ENCODE measurements at places on chromosomes 2 and 18. TPM values are rescaled to one million over a fixed set of nuclear protein-coding genes. Genes with fewer than 3 reads are reported as not detected.

GRCh38 chr2:124323321-124323720 lies 298.2 kb downstream of the CNTNAP5 start:
- DNase-seq: no peak

LYPD6 gene
- total RNA-seq: 0.09 TPM

- no peak for DNase-seq
Observed at GRCh38 chr18:24695168-24695567, 234.7 kb downstream of the HRH4 start.

GRCh38 chr2:126275098-126275497 lies 380.9 kb upstream of the GYPC start:
- no peak for DNase-seq

DNA sequence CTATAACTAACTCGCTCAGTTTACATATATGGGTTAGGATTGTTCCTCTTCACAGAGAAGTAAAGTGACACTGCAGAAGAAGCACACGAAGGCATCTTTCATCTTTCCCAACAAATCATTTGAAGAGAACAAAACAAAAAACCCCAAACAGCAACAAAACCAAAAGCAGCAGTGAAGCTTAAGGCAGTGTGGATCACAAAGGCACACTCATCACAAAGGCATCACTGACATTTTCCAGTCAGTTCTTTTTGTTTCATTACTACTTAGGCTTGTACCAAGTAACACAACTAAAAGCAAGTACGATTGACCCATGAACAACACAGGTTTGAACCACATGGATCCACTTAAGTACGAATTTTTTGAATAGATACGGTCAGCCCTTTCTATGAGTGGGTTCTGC lies 75.7 kb downstream of the RNF152 start:
- DNase-seq: no peak

DNA sequence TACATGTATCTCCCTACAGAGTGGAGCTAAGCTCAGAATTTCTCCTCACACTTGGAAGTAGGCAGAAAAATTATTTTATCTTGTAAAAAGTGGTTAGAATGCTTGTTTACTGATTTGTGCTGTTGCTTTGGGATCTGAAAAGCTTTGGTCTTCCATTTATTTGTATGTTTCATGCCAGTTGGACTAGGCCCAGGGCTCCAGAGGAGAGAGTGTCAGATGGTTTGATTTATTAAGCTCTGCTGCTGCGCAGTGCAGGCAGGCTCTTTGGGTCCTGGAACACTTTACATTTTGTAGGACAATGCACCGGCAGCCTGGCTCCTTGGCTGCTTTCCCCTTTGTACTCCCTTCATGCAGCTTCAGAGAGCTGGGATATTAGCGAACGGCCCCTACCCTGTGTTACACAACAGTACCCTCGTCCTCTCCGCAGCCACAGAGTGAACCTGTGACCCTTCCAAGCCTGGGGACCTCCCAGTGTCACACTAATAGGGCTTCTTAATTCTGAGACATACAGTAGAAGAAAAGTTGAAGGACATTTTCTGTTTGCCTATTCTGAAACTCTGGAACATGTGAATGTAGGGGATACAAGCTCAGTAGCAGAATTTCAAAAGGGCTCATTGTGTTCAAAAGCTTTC lies 56.7 kb upstream of the EML6 start:
- no peak for DNase-seq

DNA sequence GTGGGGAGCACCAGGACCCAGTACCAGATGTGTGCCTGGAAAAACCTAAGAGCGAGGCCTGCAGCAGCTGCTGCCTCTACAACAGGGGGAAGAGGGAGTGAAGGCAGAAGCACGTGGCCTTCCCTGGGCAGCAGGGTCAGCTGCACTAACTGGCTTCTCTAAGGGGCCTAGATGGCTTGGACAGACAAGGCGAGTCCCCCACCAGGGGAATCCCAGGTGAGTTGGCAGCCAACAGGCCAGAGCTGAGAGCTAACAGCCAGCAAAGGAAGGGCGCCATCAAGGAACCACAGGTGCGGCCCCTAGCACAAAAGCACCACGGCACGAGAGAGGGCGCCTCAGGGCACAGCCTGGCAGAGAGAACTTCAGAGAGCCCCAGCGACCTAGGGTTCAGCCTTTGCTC lies 19.8 kb upstream of the MAL start:
- no peak for DNase-seq

GRCh38 chr2:75424936-75425619 lies 135.7 kb downstream of the EVA1A start:
- DNase-seq: no peak

DNA sequence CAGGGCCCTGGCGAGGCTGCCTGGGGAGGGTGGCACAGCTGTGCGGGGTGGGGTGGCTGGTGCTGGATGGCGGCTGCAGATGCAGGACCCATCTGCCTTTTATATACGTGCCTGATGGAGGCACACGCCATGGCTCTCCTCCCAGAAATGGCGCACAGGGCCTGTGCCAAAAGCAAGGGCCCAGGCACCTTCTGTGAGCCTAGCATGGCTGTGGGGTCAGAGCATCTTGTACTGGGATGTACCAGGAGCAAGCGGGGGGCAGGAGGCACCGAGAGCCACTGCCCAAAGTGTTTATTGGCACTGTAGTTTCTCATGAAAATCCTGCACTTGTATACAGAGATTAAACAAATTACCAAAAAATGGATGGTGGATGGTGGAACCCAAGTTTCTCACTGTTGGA lies 724.1 kb downstream of the GALR1 start:
- DNase-seq: no peak

NEB gene
- 13.2 TPM for total RNA-seq

- DNase-seq: no peak
Observed at GRCh38 chr2:86044045-86044444, 61.6 kb downstream of the POLR1A start.

DNA sequence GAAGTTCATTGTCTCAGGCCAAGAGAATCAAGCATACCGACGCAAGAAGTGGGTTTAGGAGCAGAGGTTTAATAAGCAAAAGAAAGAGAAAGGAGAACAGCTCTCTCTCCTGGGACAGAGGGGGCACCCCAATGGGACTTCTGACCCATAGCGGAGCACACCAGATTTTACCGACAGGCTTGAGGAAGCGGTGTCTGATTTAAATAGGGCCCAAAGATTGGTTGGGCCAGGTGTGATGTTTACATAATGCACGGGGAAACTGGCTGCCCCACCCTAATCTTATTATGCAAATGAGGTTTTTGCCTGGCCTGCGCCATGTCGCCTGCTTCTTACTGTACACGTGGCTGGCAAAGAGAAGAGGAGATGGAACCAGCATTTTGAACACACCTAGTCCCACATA lies 106.2 kb downstream of the MREG start:
- no peak for DNase-seq

TSN gene
- total RNA-seq: 27.7 TPM

GRCh38 chr18:66582211-66582610 lies 21.7 kb downstream of the CDH19 start:
- DNase-seq: no peak

DNA sequence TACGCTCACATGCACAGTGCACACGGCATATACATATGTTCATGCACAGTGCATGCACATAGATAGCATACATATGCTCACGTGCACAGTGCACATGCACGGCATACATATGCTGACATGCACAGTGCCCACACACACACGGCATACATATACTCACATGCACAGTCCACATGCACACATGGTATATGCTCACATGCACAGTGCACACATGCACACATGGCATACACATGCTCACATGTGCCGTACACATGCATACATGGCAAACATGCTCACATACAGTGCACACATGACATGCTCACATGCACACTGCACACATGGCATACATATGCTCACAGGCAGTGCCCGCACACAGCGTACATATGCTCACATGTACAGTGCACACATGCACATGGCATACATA lies 97.7 kb upstream of the CTDP1 start:
- peak; percentile 2 for DNase-seq

GRCh38 chr18:76953583-76954233 lies 131.4 kb downstream of the ZNF236 start:
- DNase-seq: peak; percentile 95

GRCh38 chr2:117960231-117960630 lies 53.6 kb downstream of the CCDC93 start:
- DNase-seq: no peak

GRCh38 chr2:16273111-16273510 lies 332.8 kb downstream of the MYCN start:
- no peak for DNase-seq

GPR45 gene
- not detected for total RNA-seq

DNA sequence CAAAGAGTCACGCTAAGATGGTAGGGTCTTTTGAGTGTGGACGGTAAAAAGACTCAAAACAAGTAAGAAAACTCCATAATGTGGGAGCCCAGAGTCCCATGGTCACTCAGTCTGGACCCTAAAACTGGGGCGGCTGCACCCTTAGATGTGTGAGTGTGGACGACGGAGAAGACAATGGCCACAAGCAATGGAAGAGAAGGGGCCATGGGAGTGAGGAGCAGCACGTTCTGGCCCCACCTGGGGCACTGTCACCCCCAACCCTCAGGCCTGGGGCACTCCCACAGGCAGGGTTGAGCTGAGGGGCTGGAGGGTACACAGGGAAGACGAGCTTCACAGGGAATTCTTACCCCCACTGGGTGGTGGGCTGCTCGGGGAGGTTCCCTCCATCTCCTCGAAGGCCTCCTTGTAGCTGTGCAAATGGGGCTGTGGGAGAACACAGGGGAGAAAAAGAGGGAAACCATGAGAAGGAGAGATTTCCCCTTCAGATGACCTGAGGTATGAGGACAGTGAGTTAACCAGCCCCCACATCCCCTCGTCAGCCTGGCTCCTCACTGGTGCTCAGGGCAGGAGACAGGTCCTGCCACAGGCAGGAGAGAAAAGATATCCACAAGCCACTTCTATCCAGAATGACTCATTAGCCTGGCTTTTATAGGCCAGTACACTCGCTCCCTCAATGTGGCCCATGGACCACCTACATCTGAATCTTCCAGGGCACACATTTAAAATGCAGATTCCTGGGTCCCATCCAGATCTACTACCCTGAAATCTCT lies 167.9 kb downstream of the TNS1 start:
- DNase-seq: no peak

ZBTB7C gene
- 1.5 TPM for total RNA-seq

RNU2-63P gene
- total RNA-seq: 2.0 TPM

CFAP221 gene
- total RNA-seq: 3.2 TPM

DNA sequence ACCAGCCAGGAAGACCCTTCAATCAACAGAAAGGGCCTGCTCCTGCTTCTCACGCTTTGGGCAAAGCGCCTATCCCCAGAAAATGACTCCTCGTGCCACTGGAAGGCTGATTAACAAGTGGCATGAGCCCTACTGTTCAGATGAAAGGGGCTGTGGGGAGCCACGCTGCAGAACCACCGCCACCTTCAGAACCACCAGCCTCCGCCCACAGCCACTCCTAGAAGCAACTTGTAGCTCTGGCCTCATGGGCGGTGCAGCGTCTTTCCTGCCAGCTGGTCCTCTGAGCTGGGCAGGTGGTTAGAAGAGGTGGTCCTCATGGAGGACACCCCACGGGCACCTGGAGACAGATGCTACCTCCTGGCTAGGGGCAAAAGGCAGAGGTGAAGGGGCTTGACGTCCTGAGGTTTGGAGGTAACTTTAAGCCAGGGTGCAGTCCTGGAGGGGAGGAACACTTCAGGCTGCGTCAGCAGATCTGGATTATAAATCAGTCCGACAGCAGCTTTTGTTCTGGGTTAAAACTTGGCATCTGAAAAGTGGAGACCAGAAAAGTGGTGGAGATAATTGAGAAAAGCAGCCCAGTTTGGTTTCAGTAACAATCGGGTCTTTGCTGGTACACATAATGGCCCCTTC lies 861 bp upstream of the SEMA4C start:
- DNase-seq: no peak

DNA sequence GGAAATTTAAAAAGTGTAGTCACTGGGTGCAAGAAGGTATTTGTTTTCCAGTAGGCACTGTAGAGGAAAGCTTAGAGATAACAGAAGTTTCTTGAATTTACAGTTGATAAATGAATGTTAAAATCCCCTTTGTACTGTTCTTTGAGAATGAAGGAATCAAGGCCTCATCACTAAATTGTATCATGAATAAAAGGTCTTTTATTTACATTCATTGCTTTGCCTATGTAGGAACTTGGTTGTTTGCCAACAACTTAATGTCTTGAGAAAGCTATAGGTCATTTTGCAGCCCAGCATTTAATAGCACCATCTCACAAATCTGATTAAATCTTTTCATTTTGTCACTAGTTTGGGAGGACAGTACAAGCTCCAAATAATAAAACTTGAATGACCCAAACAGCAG lies 213.9 kb upstream of the ITGA4 start:
- DNase-seq: no peak

- no peak for DNase-seq
Observed at GRCh38 chr2:1162768-1163584, 212.3 kb downstream of the SNTG2 start.

NPHP1 gene
- 0.06 TPM for total RNA-seq

GRCh38 chr18:51998066-51998465 lies 341.9 kb upstream of the DCC start:
- no peak for DNase-seq

GRCh38 chr2:28055325-28055970 lies 164.9 kb downstream of the BABAM2 start:
- DNase-seq: no peak

DNA sequence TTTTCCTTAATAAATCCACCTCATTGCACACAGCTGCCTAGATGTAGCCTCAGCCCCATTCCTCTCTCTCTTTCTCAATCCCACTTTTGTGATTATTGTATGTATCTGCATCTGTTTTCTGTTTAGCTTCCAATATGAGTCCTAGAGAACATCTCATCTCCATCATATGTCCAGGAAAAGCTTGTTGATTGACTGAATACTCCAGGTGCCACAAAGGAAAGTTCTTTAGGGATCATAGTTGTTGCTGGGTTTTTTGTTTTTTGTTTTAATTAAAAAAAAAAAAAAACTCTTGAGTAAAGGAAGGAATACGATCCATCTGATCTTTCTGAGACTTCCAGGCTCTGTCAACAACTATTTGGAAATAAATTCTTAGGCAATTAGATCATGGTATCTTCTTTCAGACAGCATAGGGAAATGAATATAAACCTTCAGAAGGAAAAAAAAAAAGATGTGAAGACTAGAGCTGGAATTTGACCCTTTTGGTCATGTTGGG lies 42.5 kb downstream of the KIAA2012 start:
- DNase-seq: no peak
